Lung (tissue), 17 donors: ENCODE measurements at places on chromosomes 3 and 15. TPM values are rescaled to one million over a fixed set of nuclear protein-coding genes. Genes with fewer than 3 reads are reported as not detected.

GRCh38 chr3:121477589-121477988 lies 68.2 kb downstream of the POLQ start:
- no peak for DNase-seq
- H3K4me1 ChIP-seq: no peaks in the 10 kb centered on the region
- H3K36me3 ChIP-seq: no peaks in the 10 kb centered on the region
- H3K27ac ChIP-seq: no peak overlapping the region
- H3K4me3 ChIP-seq: no peak overlapping the region

DNA sequence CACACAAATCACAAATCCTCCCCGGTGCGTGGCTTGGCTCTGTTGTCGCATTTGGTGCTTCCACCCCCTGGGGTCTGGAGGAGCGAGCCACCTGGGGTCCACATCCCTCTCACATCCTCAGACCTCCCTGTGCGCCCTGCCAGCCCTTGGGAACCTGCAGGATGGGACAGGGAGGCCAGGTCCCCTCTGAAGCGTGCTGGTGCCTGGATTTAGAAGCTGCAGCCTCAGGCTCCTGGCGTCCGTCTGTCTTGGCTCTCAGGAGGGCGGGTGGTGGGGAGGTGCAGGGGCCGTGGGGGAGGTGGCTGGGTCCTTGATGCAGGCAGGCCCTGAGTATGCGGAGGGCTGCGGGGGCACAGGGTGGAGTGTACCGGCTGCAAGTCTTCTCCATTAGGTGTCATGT lies 38.4 kb downstream of the RGMA start:
- no peak overlapping the region for H3K27ac ChIP-seq
- DNase-seq: no peak
- H3K36me3 ChIP-seq: no peaks in the 10 kb centered on the region
- H3K4me3 ChIP-seq: no peak overlapping the region
- peaks cover 4% of the 10 kb centered on the region for H3K4me1 ChIP-seq

Gene KLHL25
- total RNA-seq: 9.2 TPM

GRCh38 chr15:40799523-40799922 lies 7.4 kb upstream of the ZFYVE19 start:
- H3K27me3 ChIP-seq: no peaks in the 10 kb centered on the region
- H3K4me1 ChIP-seq: no peaks in the 10 kb centered on the region
- DNase-seq: no peak
- peaks cover 6% of the 10 kb centered on the region for H3K36me3 ChIP-seq

DNA sequence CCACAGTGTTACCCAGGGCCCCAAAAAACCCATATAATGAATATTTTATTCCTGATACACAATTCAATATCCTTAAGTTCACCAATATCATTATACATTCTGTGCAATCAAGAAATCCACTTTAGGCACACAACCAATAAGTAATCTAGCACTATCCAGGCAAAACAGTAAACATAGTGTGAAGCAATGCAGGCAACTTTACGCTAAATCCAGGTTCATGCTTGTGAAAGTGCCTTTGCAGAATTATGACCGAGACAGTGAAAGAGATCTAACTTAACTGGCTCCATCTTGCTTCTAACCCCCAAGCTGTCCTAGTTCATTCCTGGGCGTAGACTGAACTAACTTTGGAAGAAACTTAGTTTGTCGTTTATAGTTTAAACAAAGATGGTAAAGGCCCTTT lies 34.2 kb upstream of the INO80 start:
- no peak for DNase-seq
- H3K36me3 ChIP-seq: no peaks in the 10 kb centered on the region
- no peak overlapping the region for H3K27ac ChIP-seq
- no peak overlapping the region for H3K4me3 ChIP-seq

- no peak for DNase-seq
- H3K4me1 ChIP-seq: no peaks in the 10 kb centered on the region
- H3K27ac ChIP-seq: no peak overlapping the region
- H3K27me3 ChIP-seq: no peaks in the 10 kb centered on the region
Observed at GRCh38 chr3:176988795-176989194, 208.5 kb downstream of the TBL1XR1 start.

GRCh38 chr3:188817935-188818269 lies 353.9 kb upstream of the TPRG1 start:
- no peak overlapping the region for H3K4me3 ChIP-seq
- no peaks in the 10 kb centered on the region for H3K4me1 ChIP-seq
- no peaks in the 10 kb centered on the region for H3K36me3 ChIP-seq
- H3K27ac ChIP-seq: peak overlapping the region; percentile 31
- DNase-seq: no peak

GRCh38 chr3:15263120-15263519 lies 57.1 kb downstream of the CAPN7 start:
- no peak for DNase-seq
- no peak overlapping the region for H3K4me3 ChIP-seq
- H3K36me3 ChIP-seq: no peaks in the 10 kb centered on the region
- H3K27ac ChIP-seq: no peak overlapping the region
- no peaks in the 10 kb centered on the region for H3K4me1 ChIP-seq

GRCh38 chr3:184174646-184175492 lies at the start of gene AP2M1:
TSS of gene AP2M1 (plus strand) at chr3:184174855. CDS start at chr3:184176994, 2,139 bp downstream.
- peak within 1 kb of the TSS; percentile 95 for H3K27ac ChIP-seq
- peak within 1 kb of the TSS; percentile 98 for H3K4me3 ChIP-seq
- DNase-seq: peak; percentile 99
- H3K4me1 ChIP-seq: peaks cover 12% of the 10 kb centered on the region
- no peaks in the 10 kb centered on the region for H3K27me3 ChIP-seq

GRCh38 chr3:186821429-186822387 lies 15.4 kb upstream of the RFC4 start:
- no peak overlapping the region for H3K27ac ChIP-seq
- no peaks in the 10 kb centered on the region for H3K4me1 ChIP-seq
- peak; percentile 71 for DNase-seq
- no peaks in the 10 kb centered on the region for H3K36me3 ChIP-seq

- DNase-seq: peak; percentile 48
- H3K27me3 ChIP-seq: no peaks in the 10 kb centered on the region
- peaks cover 6% of the 10 kb centered on the region for H3K4me1 ChIP-seq
- no peaks in the 10 kb centered on the region for H3K36me3 ChIP-seq
- H3K4me3 ChIP-seq: no peak overlapping the region
- H3K27ac ChIP-seq: no peak overlapping the region
Observed at GRCh38 chr3:119681279-119681678, 4.1 kb upstream of the COX17 start.

Gene WDR48
- 24.1 TPM for total RNA-seq

DNA sequence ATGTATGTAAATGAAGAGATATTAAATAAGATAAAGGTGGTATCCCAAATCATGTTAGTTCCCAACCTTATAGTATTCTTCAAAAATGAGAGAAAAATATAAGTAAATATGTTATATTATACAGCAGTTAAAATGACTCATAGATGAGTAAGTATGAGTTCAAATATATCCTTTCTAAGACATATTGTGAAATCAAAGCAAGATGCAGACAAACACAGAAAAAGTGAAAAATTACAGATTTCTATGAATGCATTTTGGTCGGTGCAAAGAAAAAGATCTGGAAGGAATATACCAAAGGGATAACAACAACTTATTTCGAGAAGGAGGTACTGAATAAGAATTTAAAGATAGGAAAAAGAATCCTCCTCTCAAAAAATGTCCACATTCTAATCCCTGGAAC lies 181.2 kb upstream of the TTC14 start:
- no peak overlapping the region for H3K4me3 ChIP-seq
- no peak overlapping the region for H3K27ac ChIP-seq
- H3K27me3 ChIP-seq: no peaks in the 10 kb centered on the region
- DNase-seq: no peak
- no peaks in the 10 kb centered on the region for H3K36me3 ChIP-seq
- H3K4me1 ChIP-seq: no peaks in the 10 kb centered on the region

- H3K27ac ChIP-seq: no peak overlapping the region
- H3K4me1 ChIP-seq: no peaks in the 10 kb centered on the region
- no peak overlapping the region for H3K4me3 ChIP-seq
- no peak for DNase-seq
- no peaks in the 10 kb centered on the region for H3K27me3 ChIP-seq
Observed at GRCh38 chr3:188007897-188008296, 146.1 kb upstream of the LPP start.

- no peaks in the 10 kb centered on the region for H3K27me3 ChIP-seq
- no peaks in the 10 kb centered on the region for H3K4me1 ChIP-seq
- no peak overlapping the region for H3K4me3 ChIP-seq
- H3K27ac ChIP-seq: no peak overlapping the region
- no peak for DNase-seq
- H3K36me3 ChIP-seq: peaks cover 3% of the 10 kb centered on the region
Observed at GRCh38 chr3:187125319-187126031, 13.8 kb downstream of the RPL39L start.

GRCh38 chr3:16059081-16059537 lies 115.4 kb upstream of the GALNT15 start:
- DNase-seq: no peak
- H3K36me3 ChIP-seq: no peaks in the 10 kb centered on the region
- no peaks in the 10 kb centered on the region for H3K4me1 ChIP-seq
- no peak overlapping the region for H3K4me3 ChIP-seq
- no peaks in the 10 kb centered on the region for H3K27me3 ChIP-seq

Gene CTXND1
- 2.4 TPM for total RNA-seq

DNA sequence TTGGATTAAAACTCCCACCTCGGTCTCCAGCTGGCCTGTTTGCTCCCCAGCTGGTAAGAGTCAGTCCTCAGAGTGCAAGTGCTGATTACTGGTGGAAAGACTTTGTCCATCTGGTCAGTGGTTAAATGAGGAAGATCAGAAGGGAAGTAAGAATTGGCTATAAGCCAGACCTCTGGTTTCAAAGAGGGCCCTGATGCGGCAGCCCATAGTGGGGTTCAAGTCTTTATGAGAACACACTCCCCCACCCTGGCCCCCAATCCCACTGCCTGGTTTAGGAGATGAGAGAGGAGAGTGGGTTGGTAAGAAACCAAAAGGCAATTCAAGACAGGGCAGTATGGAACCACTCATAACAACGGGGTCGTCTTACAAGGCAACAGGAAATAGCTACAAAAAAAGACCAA lies 65.0 kb downstream of the FRMD4B start:
- peak; percentile 81 for DNase-seq
- peak overlapping the region; percentile 22 for H3K27ac ChIP-seq
- H3K4me1 ChIP-seq: no peaks in the 10 kb centered on the region
- H3K36me3 ChIP-seq: no peaks in the 10 kb centered on the region
- no peaks in the 10 kb centered on the region for H3K27me3 ChIP-seq

Gene RLBP1
- total RNA-seq: not detected

DNA sequence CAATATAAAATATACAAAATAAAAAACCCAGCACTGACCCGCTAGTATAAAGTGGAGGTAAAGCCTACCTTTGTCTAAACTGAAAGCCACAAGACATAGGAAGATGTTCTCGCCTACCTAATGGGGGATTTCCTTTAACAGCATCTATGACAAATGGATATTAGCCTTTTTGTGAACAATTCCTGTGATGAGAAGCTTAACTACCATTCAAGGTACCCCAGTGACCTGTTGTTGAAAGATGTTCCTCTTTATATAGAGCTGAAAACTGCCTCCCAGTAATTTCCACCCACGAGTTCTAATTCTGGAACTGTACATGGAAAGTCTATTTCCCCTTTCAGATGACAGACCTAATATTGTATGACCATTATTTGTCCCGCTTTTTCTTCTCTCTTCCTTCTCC lies 109.8 kb upstream of the RASGRP1 start:
- no peak for DNase-seq
- H3K36me3 ChIP-seq: no peaks in the 10 kb centered on the region
- H3K4me1 ChIP-seq: peaks cover 2% of the 10 kb centered on the region
- no peaks in the 10 kb centered on the region for H3K27me3 ChIP-seq
- no peak overlapping the region for H3K4me3 ChIP-seq

DNA sequence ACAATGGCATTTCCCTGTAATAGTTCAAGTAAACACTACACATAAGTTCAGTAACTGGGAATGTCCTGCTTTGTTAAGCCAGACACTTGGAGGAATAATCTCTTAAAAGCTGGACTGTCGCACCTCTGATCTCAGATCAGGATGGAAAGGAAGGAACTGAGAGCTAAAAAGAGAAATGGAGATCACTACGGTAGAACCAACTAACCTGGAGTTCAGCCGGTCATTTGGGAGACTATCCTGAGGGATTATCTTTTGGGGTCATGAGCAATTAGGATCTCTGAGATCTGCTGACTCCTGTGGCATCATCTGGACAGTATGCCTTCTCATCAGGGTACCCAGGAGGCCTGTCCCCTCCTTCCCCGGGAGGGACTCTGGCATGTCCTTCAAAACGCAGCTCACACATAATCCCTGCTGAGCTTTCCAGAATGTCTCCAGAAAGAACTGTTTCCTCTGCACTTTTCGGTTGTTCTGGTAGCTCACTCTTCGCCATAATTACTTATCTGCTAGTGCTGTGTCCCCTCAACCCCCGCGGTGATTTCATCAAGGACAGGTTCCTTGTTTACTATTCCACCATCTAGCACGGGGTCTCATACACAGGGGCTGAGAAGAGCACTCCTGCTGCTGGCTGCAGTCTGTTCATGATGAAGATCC lies 115.6 kb downstream of the SENP2 start:
- H3K4me3 ChIP-seq: no peak overlapping the region
- no peaks in the 10 kb centered on the region for H3K27me3 ChIP-seq
- H3K27ac ChIP-seq: no peak overlapping the region
- H3K4me1 ChIP-seq: peaks cover 6% of the 10 kb centered on the region

- H3K27me3 ChIP-seq: no peaks in the 10 kb centered on the region
- peak; percentile 53 for DNase-seq
- no peaks in the 10 kb centered on the region for H3K36me3 ChIP-seq
- H3K4me1 ChIP-seq: no peaks in the 10 kb centered on the region
Observed at GRCh38 chr3:193971261-193971751, 164.6 kb upstream of the HES1 start.

- no peaks in the 10 kb centered on the region for H3K36me3 ChIP-seq
- no peaks in the 10 kb centered on the region for H3K4me1 ChIP-seq
- DNase-seq: no peak
- H3K4me3 ChIP-seq: no peak overlapping the region
- no peak overlapping the region for H3K27ac ChIP-seq
Observed at GRCh38 chr15:50059203-50059772, 59.7 kb downstream of the ATP8B4 start.

DNA sequence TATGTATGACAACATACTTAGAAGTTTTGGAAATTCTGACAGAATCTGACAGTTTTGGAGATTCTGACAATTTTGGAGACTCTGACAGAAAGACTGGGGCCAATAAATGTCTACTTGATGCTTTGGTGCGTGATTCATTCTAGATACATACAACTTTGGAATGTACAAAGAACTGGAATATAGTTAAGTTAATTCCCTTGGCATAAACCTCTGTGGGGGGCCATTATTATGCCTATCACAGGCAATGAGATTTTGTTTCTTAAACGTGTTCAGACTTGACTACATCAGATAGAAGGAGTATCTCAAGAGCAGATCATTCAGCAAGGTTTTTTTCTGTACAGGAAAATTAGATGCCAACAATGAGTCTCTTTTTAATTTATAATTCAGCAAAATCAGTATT lies 617.6 kb upstream of the ZNF717 start:
- H3K4me3 ChIP-seq: no peak overlapping the region
- H3K36me3 ChIP-seq: no peaks in the 10 kb centered on the region
- DNase-seq: no peak
- no peaks in the 10 kb centered on the region for H3K4me1 ChIP-seq
- no peaks in the 10 kb centered on the region for H3K27me3 ChIP-seq
- H3K27ac ChIP-seq: no peak overlapping the region
